ENCODE measurements at places on chromosomes 1 and 21. TPM values are rescaled to one million over a fixed set of nuclear protein-coding genes. Genes with fewer than 3 reads are reported as not detected.

GRCh38 chr1:218456444-218456843 lies 111.3 kb downstream of the TGFB2 start:
- DNase-seq, result no peak

DNA sequence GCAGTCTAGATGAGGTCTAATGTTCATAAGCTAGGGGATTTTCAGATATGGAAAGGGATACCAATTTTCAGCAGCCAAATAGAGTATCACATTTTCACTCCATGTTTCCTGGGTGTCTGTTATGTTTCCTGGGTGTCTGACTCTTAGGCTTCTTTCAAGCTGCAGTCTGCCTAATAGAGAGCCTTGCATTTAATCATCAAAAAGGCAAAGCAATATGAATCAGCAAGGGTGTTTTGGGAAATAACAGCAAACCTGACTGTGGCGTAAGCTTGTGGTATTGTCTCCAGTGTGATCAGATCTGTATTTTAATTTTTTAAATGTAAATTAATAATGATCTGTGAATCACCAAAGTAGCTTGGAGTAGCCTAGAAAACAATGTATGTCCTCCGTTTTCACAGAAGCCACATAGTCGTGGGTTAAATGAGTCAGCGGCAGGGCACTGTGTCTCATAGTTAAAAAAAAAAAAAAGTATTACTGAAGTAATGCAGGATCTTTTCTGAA lies 10.4 kb downstream of the LGALS8 start:
- no peak for DNase-seq

DNA sequence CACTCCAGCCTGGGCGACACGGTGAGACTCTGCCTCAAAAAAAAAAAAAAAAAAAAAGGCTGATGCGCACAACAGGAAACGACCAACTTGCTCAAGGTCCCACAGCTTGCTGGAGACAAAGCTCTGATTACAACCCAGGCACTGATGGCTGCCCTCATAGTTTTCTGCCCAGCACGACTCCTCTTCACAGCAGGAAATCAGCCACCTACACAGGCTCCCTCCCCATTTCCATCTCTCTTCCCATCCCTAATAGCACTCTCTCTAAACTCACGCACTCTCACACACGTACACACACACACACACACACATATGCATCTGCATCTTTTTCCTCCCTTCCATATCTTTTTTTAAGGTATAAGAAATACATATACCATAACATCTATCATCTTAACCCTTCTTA lies 153.5 kb upstream of the SOD1 start:
- no peak for DNase-seq

- DNase-seq, result no peak
These were observed 233.5 kb downstream of the TRABD2B start for GRCh38 chr1:47763591-47764171.

GRCh38 chr1:190551638-190552037 lies 74.0 kb upstream of the BRINP3 start:
- no peak for DNase-seq

GRCh38 chr1:47175227-47175934 lies 14.5 kb downstream of the PDZK1IP1 start:
- no peak for DNase-seq

GRCh38 chr21:41730367-41730765 lies 36.5 kb downstream of the RIPK4 start:
- DNase-seq, result no peak

Gene C1orf74
- polyA plus RNA-seq, result 1.3 TPM

Gene SLFNL1
- polyA plus RNA-seq, result 0.10 TPM

Gene DIRAS3
- polyA plus RNA-seq, result 0.39 TPM

Gene MFAP2
- 115 TPM for polyA plus RNA-seq

Gene HSD11B1
- polyA plus RNA-seq, result 0.15 TPM
